ENCODE measurements at places on chromosomes 6 and 20. TPM values are rescaled to one million over a fixed set of nuclear protein-coding genes. Genes with fewer than 3 reads are reported as not detected.

ZKSCAN3 gene
- polyA plus RNA-seq, result 2.0 TPM

PNLDC1 gene
- 0.56 TPM for polyA plus RNA-seq

ZC3H12D gene
- polyA plus RNA-seq, result 1.1 TPM

WFDC12 gene
- polyA plus RNA-seq, result not detected

ENPP5 gene
- 4.1 TPM for polyA plus RNA-seq

GPR6 gene
- not detected for polyA plus RNA-seq

KPNA5 gene
- polyA plus RNA-seq, result 4.4 TPM

RTEL1 gene
- 11.8 TPM for polyA plus RNA-seq

VGLL2 gene
- 0.21 TPM for polyA plus RNA-seq

RAB5IF gene
- 97.0 TPM for polyA plus RNA-seq

CD24 gene
- 5.5 TPM for polyA plus RNA-seq

PPP1R3G gene
- polyA plus RNA-seq, result 0.22 TPM

HRH3 gene
- 0.10 TPM for polyA plus RNA-seq

CDH26 gene
- 0.45 TPM for polyA plus RNA-seq

PMEPA1 gene
- polyA plus RNA-seq, result 22.1 TPM

MAVS gene
- polyA plus RNA-seq, result 19.9 TPM

POFUT1 gene
- 18.8 TPM for polyA plus RNA-seq

MUCL3 gene
- polyA plus RNA-seq, result 2.7 TPM

NT5E gene
- polyA plus RNA-seq, result 11.0 TPM

MUC22 gene
- polyA plus RNA-seq, result not detected

GPX5 gene
- polyA plus RNA-seq, result not detected

SPEF1 gene
- 0.09 TPM for polyA plus RNA-seq

GPLD1 gene
- polyA plus RNA-seq, result 1.7 TPM

PNPLA1 gene
- 0.15 TPM for polyA plus RNA-seq

LY6G6D gene
- not detected for polyA plus RNA-seq

KIF25 gene
- polyA plus RNA-seq, result 0.65 TPM

MYO6 gene
- 7.2 TPM for polyA plus RNA-seq

Data from adipose tissue (tissue), 3 donors.